ENCODE measurements at places on chromosomes 2 and 18.

DNA sequence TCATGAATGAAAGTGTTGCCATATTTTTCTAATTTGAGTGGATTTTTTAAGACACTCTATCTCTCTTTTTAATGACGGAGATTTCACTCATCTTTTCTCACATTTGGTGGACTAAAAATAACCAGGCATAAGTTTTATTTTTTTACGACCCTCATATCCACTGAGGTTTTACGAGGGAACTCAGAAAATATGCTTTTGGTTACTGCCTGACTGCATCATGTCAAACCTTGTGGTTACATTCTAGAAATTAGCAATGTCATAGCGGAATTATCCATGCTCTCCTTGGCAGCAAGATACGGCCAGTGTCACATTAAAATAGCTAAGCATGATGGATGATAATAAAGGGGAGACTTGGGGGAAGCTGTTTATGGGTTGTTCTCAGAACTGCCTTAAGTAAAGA, 428.6 kb upstream of the FSHR start:
- DNase-seq: no peak

GRCh38 chr2:237180187-237180586, 94.5 kb downstream of the COPS8 start:
- no peak for DNase-seq

DNA sequence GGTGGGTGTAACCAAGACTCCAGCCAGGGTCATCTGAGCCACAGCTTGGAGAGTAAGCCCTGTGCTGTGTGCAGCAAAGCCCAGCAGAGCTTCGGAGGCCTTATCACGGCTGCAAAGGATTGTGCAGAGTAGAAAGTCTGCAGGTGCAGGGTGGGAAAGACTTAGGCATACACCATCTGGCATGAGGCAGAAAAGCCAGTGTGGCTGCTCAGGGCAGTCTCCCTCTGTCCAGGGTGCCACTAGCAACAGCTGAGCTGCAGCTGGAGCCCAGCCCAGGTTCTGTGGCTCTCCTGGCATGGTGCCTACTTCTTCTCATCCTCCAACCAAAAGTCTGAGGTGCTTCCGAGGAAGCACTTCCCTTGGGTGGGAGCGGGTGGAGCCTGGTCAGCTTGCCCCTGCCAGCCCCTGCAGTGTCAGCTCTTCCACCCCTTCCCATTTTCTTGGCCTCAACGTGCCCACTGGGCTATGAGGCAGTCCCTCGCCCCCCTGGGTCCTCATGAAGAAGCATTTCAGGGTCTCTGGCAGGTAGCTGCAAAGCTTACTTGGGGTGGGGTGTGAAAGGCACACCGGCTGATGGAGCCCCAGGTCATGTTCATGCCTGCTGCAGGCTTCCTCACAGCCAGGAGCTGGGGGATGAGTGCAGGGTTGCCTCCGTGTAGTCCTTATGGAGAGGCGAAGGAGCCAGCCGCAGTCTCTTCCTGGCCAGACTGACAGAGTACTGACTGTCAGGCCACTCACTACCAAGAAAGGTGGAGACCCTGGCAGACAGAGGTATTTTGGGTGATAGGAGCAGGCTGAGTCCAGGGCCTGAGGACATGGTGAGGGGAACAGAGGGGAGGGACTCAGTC, 4.8 kb downstream of the AMER3 start:
- DNase-seq: no peak

DNA sequence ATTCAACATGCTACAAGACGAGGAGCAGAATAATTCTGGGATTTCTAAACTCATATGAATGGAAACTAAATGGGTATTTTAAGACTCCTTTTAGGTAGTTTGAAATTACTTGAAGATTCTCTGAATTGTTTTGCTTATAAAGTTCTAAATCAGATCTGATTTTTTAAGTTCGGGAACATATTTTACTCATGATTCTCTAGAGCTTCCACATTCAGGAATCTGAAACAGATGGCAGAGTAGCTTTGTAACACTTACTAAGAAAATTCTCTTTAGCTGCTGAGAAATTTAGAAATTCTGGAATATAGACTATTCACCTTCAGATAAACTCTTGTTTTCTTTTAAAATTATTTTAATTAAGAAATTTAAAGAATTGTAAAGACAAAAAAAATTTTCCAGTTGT, 13.7 kb downstream of the RBBP8 start:
- no peak for DNase-seq

- no peak for DNase-seq
Measured at GRCh38 chr2:100113990-100114433, 28.4 kb downstream of the AFF3 start.

DNA sequence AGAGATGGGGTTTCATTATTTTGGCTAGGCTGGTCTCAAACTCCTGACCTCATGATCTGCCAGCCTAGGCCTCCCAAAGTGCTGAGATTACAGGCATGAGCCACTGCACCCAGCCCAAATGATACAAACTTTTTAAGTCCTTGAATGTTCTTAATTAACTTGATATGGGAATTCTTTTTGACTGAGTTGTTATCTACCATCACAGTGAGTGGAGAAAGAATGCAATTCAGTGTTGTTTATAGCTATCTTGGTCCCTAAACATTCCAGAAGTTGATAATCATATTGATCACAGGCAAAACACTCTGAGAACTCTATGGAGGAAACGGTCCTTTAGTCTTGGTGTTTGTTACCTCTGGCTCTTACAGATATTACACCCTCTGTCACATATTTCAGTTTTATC, 1072.5 kb downstream of the SUCLG1 start:
- DNase-seq: no peak
